GM13976 (cell line): ENCODE measurements at places on chromosomes 13 and 19.
A peak's percentile ranks its signal among the peaks of the same experiment; 100 is the strongest.

DNA sequence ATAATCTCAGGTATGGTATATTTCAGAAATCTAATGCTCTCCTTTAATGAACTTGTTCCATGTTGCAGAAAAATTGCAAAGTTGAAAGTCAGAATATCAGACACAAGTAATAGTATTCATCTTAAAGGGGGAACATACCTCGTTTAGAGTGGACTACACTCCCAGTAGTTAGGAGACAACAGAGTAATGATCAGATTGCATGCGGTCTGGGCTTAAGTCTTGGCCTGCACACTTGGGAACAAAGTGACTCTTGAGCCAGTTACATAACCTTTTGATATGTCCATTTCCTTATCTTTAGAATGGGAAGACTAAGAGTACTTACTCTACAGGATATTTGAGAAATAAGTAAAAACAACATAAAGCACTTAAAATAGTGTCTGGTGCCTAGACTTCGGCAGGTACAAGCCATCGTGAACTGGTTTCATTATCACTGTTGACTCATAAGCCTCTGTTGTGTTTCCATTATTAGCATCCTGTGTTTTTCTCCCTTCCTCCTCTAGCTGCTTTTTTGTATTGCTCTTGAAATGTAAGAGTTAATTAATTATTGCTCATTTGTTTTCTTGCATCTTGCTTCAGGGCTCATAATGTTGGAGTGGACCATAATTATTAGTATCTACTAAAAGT is 53.0 kb downstream of the DPY19L3 start:
- peak; percentile 49 for DNase-seq

DNA sequence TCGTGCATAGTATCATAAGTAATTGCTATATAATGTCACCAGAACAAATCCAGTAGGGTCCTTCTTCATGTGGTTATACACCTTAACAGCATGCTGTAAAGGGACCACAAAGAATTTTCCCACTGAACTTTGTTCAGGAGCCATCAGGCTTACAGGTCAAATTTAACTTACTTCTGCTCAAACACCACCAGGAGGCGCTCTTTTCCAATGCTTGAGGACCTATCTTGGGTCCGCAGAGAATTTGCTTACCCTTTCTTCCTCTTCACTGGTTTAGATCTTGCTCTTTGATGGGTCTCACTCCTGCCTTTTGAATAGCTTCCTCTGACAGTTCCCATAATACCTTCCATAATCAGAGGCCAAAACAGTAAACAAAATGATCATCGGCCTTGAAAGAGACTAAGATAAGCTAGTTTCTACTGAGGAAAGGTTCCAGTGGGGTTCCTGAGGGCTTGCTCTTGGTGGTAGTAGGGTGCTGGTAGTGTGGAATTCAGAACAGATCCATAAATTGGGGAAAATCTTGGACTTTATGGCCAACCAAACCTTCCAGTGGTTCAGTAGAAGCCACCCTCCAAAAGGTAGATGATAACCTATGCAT is 37.4 kb downstream of the SCGB2B2 start:
- DNase-seq: peak; percentile 52

- peak; percentile 93 for DNase-seq
These were observed 6.6 kb upstream of the EML2 start for GRCh38 chr19:45645631-45646344.

DNA sequence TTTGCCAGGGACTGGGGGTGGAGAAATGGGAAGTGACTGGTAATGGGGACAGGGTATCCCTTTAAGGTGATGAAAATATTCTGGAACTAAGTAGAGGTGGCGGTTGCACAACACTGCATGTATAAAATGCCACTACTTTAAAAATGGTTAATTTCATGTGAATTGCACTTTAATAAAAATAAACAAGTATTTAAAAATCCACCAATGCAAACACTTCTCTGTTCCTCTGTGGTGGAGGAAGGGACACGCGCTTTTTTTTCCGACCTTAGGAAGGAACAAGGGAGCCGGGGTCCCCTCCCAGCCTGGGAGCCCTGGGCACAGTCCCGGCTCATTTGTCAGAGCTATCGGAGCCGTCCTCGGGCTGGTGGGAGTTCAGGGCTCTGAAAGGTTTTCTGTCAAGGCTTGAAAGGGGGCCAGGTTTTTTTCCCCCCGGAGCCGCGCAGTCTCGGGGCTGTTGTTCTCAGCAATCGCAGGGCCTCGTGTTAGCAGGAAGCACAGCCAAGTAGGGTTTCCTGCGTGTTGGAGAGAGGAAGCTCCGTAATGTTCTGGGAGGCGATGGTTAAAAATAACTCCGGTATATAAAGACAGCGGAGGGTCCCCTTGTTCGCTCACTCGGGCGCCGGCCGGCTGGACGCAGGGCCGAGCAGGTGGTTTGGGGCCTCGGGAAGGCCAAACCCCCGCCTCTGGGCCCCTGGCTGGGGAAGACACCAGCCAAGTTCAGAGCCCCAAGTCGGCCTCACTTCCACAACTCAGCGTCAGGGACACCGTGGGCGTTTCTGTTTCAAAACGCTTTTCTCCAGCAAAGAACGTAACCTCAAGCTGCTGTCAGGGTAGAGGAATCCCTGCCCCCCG is 41.2 kb upstream of the KLF2 start:
- peak; percentile 88 for DNase-seq

- DNase-seq: no peak
These were observed 105.2 kb downstream of the INSR start for GRCh38 chr19:7188698-7189629.

DNA sequence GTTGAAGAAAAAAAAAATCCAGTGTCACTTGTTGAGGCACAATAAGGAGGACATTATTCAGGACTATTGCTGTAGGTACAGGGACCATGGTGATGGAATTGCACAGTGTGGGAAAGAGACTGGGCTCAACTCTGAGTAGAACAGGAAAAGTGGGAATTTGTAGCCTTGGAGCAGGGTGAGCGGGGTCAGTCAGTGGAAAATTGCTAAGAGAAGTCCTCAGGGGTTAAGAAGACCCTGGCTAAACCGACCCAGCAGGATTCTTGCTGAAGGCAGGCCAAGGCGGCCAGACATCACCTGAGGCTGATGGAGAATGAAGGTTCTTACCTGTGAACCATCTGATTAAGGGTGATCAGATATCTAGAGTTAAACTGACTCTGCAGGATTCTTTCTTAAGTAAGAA is 12.5 kb downstream of the LAIR2 start:
- no peak for DNase-seq

DNA sequence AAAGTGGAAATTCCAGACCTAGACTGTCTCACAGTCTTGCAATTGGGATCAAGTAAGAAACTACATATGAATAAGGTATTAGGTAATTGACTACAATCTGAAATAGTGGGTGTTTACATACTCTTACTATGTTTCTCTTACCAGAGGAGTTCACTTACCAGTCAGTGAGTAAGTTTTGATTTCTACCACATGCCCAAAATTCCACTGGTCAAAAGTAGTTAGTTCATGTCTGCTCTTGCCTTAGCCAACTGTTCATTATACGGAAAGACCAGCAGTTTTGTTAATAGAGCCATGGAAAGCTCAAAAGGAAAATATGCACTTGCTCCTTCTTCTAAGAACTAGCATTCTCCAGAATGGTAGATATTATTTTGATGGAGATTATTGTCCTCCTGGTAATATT is 490.8 kb downstream of the RFC3 start:
- no peak for DNase-seq

DNA sequence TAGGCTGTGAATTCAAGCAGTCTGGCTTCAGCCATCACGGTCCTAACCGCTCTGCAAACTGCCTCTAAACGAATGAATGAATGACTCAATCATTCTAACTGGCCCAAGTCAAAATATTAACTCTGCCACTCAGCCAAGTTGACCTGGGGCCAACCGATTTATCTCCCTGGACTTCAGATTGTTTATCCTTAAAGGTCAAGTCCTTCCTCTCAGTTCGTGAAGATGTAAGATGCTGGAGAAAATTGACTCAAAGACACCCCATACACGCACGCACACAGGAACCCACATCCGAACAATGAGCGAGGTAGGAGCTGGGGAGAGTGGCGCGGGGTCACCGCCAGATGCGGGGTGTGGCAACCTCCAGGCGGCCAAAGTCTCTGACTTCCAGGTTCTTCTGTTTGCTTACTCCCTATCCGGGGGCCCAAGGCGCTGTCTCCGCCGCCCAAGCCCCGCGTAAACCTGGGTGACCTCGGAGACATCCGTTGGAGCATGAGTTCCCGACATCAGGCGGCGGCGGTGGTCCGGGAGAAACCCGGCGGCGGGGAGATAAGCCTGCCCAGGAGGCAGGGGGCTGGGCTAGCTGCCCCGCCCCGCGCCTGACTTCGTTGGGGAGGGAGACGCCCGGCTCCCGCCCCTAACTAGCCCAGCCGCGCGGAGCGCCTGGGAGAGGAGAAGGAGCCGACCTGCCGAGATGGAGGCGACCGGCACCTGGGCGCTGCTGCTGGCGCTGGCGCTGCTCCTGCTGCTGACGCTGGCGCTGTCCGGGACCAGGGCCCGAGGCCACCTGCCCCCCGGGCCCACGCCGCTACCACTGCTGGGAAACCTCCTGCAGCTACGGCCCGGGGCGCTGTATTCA is at the start of gene CYP2S1:
TSS of gene CYP2S1 (plus strand) at position 646 of the 856 bp plus-strand sequence. CDS start at position 692, 46 bp downstream.
- DNase-seq: no peak
